Activated naive CD8-positive, alpha-beta T cell treated with anti-CD3 and anti-CD28 coated beads for 36 hours (primary cell): ENCODE measurements at places on chromosomes 4 and X. TPM values are rescaled to one million over a fixed set of nuclear protein-coding genes. Genes with fewer than 3 reads are reported as not detected.

The TCEAL7 gene
- total RNA-seq: not detected

The NLGN3 gene
- total RNA-seq: 0.58 TPM

The IL3RA gene
- 0.29 TPM for total RNA-seq

DNA sequence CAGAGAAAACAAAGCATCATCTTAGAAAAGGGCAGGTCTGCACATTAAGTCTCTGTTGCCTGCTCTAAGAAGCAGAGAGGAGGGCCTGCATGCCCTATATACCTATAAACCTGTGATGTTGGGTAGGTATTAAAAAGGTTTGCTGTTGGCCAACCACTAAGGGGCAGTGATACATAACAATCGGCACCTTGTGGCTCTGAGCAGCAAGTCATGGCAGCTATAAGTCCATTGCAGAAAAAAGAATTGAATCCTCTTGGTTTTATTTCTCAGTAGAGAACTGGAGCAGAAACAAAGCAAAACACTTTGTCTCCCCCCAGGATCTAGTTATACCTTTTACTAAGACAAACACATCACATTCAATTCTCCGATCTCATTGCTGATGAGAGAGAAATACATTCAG, 1364.4 kb downstream of the STIM2 start:
- H3K36me3 ChIP-seq: no peaks in the 10 kb centered on the region
- H3K27me3 ChIP-seq: no peaks in the 10 kb centered on the region
- H3K4me3 ChIP-seq: no peak overlapping the region
- DNase-seq: no peak
- H3K4me1 ChIP-seq: no peaks in the 10 kb centered on the region

DNA sequence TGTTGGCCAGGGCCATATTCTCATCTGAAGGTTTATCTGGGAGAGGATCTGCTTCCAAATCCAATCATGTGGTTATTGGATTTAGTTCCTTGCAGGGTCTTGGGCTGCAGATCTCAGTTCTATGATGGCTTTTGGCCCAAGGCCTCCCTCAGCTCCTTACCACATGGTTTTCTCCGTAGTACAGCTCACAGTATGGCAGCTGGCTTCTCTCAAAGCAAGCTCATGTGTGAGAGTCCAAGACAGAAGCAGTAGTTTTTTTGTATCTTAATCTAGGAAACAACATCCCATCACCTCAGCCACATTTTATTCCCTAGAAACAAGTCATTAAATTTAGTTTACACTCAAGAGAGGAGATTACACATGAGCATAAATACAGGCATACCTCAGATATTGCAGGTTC, 24.5 kb downstream of the MND1 start:
- no peak overlapping the region for H3K27ac ChIP-seq
- no peaks in the 10 kb centered on the region for H3K27me3 ChIP-seq
- peaks cover 88% of the 10 kb centered on the region for H3K36me3 ChIP-seq
- H3K4me3 ChIP-seq: no peak overlapping the region
- no peak for DNase-seq
